Cortex of kidney (tissue), 1 donor: ENCODE measurements at places on chromosomes 7 and 10.

- no peak for DNase-seq
Measured at GRCh38 chr7:103929901-103930311, 59.6 kb downstream of the RELN start.

DNA sequence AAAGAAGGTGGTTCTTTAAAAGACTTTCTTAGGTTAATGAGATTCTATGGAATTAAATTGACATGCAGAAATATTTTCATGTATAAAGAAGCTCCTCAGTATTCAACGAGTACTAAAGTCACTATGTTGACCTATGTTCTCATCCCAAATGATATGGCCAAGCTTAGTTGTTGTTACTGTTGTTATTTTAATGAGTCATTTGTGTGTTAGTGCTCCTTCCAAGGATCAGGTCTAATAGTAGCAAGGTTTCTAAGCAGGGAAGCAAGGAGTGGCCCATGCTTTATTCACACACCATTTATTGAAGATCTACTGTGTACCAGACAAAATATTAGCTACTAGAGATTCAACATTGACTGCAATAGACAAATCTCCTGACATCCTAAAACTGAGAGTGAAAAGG, 41.9 kb downstream of the LRRN3 start:
- DNase-seq: no peak

DNA sequence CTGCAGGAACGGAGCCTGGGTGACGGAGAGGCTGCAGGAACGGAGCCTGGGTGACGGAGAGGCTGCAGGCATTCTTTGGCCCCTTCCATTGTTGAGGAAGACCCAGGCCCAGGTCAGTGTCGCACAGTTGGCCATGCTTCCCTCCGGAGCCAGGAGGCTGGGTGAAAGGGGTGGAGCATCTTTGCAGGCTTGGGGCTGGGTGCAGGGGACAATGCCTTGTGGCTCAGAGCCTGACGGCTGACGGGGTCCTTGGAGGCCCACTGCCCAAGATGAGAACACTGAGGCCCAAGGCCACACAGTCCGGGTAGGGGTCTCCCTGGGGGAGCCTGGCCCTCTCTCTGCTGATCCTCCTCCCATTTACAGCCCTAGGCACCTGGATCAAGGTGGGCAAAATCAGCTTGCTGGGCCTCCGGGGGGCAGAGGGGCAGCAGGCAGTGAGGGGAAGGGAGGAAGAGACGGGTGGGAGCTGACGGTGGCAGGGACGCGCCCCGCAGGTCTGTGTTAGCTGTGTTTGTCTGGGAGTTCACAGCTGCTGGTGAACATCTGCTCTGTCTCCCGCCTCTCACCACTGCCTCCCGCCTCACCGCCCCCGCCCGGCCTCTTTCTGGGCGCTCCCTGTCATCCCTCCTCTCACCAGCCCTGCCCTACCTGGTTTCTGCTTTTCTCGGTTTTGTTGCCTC, 30.6 kb upstream of the PCBD1 start:
- no peak for DNase-seq

DNA sequence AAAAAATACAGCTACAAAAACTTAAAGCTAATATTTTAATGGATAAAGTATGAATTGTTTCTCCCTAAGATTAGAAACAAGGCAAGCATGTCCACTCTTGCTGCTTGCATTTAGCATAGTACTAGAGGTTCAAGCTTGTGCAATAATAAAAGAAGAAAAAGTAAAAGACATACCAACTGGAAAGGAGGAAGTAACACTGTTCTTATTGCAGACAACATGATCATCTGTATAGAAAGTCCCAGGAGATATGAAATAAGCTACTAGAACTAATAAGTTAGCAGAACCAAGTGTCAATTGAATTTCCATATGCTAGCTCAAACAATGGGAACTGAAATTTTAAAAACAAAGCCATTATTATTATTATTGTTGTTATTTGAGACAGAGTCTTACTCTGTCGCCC, 20.0 kb upstream of the RABGEF1 start:
- DNase-seq: no peak

DNA sequence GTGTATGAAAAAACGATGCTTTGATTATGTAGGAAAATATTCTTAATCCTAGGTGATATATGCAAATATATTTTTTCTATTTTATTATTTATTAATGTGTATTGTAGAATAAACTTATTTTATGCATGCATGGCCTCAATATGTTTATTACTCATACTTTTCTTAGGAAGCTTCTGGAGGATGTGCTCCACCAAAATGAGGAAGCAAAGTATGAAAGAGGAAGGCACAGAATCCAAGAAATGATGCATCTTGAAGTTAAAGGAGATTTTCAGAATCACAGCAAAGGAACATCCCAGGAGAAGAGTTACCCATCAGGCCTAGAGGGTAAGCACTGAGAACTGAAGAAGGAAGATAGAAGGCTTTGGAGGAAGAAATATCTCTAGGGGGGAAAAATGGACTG, 35.0 kb upstream of the MRPS16 start:
- DNase-seq: no peak

DNA sequence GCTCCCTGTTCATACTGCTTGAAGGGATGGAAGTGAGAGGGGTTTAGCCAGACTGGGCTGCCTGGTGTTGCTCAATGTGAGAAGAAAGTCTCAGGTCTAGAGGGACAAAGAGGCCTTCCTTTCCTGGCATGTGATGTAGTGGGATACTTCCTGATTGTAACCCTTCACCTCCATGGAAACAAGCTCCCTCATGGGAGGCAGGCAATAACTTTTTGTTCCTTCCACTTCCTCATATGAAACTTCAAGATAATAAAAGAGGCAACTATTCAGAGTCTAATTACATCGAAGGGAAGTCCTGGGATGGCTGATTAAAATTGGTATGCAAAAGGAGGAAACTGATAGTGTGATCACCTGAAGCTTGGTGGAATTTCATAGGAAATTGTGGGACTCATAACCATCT, 84.1 kb upstream of the ETV1 start:
- no peak for DNase-seq

GRCh38 chr7:2062648-2063047, 170.1 kb downstream of the MAD1L1 start:
- DNase-seq: no peak

DNA sequence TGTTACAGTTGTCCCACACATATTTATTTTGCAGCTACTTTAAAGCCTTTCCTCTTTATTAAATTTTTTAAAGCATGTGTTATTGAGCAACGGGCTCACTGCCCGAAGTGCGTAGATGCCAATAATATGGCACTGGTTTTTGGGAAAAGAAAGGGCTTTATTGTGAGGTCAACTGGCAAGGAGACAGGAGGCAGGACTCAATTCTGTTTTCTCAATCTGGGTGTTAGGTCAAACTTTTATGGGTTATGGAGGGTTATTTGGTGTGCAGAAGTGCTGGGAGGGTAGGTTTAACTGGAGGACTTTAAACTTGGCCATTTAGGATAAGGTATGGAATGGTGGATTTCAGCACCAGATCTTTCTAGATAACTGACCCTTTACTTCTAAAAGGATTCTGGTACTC, 183.6 kb downstream of the LRRC4 start:
- no peak for DNase-seq

GRCh38 chr10:5904227-5904626, 14.2 kb downstream of the FBH1 start:
- DNase-seq: no peak

DNA sequence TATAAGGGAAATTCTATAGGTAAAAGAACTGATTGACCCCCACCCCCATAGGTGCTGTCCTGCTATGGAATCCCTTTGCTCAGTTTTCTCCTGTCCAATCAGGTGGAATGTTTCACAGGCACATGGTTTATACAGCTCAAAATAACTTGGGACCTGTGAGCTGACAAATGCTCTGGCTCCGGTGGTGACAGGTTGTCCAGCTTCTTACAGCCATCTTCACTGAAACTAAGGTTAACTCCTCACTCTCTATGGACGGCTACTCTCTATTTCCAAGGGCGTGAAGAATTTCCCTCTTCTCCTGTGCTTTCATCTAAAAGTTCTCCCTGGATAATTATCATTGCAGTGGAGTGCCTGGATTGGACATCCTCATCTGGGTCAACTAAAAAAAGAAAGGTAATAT, at the start of gene MYPN:
TSS of gene MYPN (plus strand) at position 158 of the 400 bp plus-strand sequence. CDS start 11,951 bp downstream, outside the sequence.
- no peak for DNase-seq

DNA sequence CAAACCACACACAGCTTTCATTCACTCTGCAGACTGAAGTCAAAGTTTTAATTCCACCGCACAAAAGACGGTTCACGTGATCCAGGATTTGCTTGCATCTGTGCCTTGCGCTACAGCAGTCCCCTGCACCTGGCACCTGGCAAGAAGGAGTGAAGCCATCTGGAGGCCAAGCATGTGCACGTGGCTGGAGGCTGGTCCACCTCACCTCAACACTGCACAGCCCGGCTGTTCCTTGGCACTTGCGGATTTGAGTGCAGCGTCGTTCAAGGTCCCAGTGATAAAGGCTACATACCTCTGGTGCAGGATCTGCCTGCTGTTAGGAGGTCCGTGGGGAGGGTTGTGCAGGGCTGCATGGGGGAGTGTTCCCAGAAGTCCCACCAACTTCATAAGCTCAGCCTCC, 248.5 kb upstream of the GRB10 start:
- no peak for DNase-seq

GRCh38 chr7:31098642-31099360, 46.7 kb downstream of the ADCYAP1R1 start:
- DNase-seq: no peak

GRCh38 chr10:61612009-61612408, 50.7 kb upstream of the CABCOCO1 start:
- no peak for DNase-seq

- no peak for DNase-seq
Measured at GRCh38 chr10:120019568-120019967, 127.0 kb downstream of the SEC23IP start.

- DNase-seq: no peak
Measured at GRCh38 chr7:152336754-152337368, 98.9 kb downstream of the KMT2C start.

GRCh38 chr10:122290833-122291532, 19.9 kb downstream of the BTBD16 start:
- DNase-seq: no peak

GRCh38 chr7:69208276-69208675, 390.0 kb upstream of the AUTS2 start:
- DNase-seq: no peak

DNA sequence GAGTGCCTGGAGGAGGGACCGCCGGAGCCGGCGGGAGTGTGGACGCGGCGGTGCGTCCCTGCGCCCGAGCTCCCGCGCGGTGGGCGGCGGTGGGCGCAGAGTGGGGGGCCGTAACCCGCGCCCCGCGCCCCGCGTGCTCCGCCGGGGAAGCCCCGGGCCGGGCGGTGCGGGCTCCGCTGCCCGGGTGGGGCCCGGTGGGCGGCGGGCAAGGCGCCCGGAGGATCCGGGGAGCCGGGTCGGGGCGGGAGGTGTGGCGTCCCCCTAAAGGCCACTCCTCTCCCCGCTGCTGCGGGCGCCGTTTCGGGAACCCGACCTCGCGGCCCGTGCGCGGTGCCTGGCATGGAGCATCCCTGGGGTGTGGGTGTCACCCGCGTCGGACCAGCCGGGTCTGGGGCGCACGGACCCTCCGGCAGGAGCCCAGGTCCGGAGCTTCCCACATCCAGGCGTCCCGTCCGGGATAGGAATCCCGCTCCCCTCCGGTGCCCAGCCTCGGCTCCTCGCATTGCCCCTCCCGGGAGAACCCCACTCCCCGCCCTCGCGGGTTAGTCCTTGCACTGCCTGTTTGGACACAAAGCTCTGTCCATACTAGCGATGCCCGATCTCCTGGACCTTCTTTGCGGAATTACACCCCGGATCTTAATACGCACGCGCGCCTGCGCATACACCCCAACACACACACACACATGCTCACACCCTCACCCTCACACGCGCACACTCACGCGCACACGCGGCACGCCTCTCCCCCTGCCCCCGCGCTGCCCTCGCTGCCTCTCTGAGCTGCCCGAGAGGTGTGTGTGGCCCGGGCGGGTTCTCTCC, 723 bp downstream of the MTURN start:
- DNase-seq: no peak

DNA sequence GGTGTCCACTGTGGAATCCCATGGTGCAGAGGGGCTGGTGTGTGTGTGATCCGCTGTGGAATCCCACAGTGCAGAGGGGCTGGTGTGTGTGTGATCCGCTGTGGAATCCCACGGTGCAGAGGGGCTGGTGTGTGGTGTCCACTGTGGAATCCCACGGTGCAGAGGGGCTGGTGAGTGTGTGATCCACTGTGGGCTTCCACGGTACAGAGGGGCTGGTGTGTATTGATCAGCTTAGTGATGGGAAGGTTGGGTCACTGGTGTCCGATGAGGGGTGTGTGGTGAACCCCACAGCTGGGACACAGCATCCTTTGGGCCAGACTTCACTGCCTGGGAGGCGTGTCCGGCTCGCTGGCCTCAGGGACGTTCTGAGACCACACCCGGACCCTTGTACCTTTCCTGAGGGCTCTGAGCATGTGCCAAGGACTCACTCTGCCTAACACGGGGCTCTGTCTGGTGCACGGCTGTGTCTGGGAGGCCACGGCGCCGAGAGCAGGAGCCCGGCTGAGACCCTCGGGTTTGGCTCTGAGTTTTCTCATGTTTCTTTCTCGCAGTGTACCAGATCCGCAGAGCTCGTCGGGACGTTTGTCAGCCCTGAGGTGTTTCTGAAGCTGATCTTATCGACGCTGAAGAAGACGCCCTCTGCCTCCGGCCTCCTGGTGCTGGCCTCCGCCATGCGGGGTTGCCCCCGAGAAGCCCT, 29.3 kb upstream of the PRKAR1B start:
- DNase-seq: no peak

DNA sequence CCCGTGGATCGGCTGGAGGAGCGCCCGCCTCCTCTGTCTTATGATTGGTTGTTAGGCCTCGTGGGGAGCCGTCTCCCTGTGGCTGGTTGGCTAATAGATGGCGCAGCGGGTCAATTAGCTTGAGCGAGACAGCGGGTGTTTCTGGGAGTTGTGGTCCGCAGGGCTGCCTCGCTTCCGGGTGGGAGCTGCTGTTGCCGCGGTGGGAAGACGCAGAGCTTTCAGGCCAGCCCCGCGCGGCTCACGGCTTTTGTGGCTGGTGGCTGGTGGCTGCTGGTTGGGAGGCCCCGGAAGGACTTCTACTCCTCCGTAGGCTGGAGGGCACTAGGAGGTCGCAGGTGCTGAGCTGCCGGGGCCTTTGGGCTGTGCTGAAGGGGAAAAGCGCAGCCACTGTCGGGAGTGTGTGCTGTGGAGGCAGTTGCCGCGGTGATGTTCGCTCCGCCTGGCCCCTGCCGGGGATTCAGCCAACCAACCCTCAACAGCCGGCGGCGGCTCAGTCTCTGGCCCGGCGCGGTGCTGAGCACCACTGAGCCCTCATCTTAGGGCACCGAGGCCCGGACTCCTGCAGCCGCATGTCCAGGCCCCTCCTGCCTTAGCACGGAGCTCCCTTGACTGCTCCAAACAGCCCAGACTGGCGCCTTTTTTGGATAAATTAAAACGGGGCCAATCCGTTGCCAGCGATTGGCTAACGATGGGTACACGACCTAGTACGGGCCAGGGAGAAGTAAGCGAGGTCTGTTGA, 652 bp upstream of the C10orf143 start:
- DNase-seq: peak; percentile 38
